ENCODE measurements at places on chromosomes 5 and 9.

- DNase-seq, result no peak
These were observed 17.2 kb downstream of the MED10 start for GRCh38 chr5:6361101-6361500.

DNA sequence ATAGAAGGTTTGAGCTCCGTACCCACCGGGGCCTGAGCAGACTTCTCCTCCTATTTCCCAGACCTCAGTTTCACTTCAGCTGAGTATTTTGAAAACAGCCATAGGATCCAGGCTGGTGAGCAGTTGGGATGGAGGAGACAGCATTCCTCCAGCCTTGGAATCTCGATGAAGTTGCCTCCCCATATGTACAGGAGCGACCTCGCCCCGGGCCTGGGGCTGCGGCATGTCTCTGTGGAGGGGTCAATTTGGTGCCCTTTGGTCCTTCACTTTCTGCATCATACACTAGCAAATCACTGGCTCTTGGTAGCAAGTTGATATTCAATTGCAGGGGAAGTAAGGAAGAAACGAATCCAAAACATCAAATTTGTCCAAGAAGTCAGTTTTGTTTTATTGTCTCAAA, 402.0 kb upstream of the IRX4 start:
- DNase-seq, result no peak

DNA sequence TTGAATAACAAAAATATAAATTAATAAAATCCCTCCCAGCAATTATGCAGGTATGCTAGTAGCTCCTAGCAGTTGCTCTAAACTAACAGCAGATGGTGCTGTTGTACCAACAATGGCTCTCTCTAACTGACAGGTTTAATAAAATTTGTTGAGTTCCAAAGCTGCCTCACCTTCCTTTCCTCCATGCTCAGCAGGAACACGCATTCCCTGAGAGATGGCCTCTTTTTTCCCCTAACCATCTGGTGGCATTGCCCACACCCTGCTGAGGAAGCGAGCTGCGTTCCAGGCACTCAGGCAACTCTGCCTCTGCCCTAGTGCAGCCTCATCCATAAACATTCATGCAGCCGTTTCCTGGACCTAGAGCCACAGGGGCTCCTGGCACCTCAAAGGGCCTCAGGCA, 106.2 kb downstream of the KLHL3 start:
- no peak for DNase-seq

- DNase-seq, result no peak
These were observed 2.8 kb downstream of the SLC2A8 start for GRCh38 chr9:127399736-127400269.

DNA sequence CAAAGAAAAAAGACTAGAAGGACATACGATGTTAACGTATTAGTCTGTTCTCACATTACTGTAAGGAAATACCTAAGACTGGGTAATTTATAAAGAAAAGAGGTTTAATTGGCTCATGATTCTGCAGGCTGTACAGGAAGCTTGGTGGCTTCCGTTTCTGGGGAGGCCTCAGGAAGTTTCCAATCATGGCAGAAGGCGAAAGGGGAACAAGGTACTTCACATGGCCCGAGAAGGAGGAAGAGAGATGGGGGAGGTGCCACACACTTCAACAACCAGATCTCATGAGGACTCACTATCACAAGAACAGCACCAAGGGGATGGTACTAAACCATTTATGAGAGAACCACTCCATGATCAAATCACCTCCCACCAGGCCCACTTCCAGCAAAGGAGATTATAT, 110.1 kb downstream of the CARTPT start:
- DNase-seq, result no peak

DNA sequence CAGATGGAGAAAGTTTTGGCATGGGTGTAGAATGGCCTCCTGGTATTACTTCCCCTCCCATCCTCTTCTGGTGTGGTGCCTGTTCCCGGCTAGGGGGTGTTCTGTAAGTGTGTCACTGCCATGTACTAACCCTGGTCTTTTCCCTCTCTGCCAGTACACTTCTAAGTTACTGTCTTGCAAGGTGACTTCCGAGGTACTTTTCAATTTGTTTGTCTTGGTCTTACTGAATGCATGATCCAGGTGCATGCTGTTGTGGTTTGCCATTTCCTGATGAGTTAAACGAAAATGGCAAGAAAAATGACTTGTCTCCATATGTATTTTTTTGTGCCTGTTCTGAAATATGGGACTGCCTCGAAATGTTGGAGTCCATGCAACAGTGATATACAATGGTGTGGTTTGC, 46.0 kb downstream of the C9orf152 start:
- no peak for DNase-seq

Measured in activated T-helper 1 cell treated with Interleukin-2 at 50 U/mL for 16 hours (primary cell).